Right kidney (tissue), 9 donors: ENCODE measurements at places on chromosomes 2 and 18.

GRCh38 chr2:208311954-208312353 lies 45.9 kb downstream of the PIKFYVE start:
- no peak for DNase-seq

GRCh38 chr2:218063486-218063885 lies 5.6 kb upstream of the RUFY4 start:
- no peak for DNase-seq

DNA sequence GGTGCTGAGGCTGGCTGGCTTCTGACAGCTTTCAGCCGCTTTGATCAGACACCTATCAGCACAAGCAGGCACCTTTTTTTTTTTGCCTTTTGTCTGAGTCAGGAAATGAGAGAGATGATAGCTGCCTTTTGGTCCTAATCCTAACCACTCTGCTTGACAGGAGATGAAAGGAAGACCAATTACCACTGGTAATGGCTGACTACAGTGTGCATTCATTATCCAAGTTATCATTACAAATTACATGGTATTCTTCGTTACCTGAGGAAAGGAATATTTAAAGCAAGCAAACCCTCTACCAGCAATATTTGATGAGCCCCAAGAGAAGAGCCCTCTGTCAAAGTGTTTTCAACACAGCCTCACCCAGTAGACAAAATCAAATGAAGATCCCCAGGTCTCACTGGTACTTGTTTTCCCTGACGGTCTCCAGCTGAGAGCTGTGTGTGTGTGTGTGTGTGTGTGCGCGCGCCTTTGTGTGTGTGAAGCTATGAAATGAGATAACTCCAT lies 925.7 kb downstream of the DCDC2C start:
- no peak for DNase-seq

GRCh38 chr18:45359275-45360009 lies 255.8 kb upstream of the SLC14A2 start:
- no peak for DNase-seq

DNA sequence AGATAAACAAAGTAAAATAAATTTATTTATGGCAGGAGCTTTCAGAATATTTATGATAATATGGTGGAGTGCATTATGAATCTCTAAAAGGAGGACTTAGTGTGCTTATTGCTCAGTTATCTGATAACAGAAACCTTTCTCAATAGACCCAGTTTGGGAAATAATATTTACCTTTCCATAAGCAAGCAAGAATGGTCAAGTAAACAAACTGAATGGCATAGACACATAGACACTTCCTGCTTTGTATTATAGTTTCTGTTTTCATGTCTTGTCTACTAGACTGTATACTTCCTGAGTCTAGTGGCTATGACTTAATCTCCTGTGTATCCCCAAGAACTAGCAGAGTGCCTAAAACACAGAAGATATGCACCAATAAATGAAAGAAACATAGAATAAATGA lies 87.8 kb downstream of the UPP2 start:
- DNase-seq: no peak

DNA sequence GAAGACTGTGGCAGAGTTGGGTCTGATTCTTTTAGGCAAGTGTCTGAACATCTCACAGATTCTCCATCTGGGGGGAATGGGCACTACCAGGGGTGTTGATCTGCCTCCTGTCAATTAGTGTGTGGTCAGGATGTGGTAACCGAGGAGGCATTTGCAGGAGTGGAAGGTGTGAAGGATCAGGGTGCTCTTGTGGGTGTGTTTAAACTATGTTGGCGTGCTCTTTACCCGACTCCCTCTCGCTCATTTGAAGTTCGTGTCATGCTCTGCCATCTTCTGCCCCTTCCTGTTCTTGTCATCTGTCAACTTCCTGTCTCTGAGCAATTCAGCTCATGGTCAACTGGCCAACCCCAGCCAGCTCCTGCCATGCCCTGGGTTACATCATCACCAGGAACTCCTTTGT lies 107.9 kb downstream of the RTN4 start:
- DNase-seq: no peak

- DNase-seq: no peak
Observed at GRCh38 chr18:65767406-65767805, 16.6 kb downstream of the CDH7 start.

GRCh38 chr2:197982565-197982964 lies 178.2 kb downstream of the PLCL1 start:
- DNase-seq: no peak

DNA sequence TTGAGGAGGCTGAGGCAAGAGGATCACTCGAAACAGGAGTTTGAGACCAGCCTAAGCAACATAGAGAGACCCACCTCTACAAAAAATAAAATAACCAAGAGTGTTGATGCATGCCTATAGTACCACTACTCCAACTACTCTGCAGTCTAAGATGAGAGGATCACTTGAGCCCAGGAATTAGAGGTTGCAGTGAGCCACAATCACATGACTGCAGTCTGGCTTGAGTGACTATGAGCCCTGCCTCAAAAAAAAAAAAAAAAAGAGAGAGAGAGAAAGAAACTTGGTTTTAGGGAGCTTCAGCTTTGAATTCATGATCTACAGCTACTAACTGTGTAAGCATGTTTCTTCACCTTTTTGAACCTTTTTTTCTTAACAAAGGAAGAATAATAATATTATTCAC lies 119.9 kb downstream of the HNMT start:
- DNase-seq: no peak

DNA sequence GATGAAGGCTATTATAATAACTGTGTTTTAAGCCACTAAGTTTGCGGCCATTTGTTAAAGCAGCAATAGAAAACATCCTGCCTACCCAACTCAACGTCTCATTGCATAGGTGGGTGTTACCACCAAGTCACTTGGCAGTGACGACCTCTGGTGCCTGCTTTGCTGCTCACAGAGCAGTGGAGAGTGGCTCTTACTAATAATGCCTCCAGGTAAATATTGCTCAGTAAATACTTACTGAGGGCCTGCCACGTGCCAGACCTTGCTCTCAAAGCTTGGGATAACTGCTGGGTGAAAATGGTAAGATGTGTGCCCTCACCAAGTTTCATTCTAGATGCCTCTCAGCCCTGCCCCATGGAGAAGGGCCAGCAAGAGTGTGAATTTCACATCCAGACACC lies 27.7 kb downstream of the ITGA6 start:
- DNase-seq: no peak

DNA sequence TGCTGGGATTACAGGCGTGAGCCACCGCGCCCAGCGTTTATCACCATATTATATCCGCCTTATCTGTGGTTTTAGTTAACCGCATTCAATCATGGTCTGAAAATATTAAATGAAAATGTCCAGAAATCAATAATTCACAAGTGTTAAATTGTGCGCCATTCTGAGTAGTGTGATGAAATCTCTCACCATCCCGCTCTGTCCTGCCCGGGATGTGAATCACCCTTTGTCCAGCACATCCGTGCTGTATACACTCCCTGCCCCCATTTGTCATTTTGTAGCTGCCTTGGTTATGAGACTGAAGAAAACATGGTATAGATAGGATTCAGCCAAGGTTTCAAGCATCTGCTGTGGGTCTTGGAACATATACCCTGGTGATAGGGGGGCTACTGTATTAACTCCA lies 70.7 kb downstream of the TIMM21 start:
- no peak for DNase-seq

DNA sequence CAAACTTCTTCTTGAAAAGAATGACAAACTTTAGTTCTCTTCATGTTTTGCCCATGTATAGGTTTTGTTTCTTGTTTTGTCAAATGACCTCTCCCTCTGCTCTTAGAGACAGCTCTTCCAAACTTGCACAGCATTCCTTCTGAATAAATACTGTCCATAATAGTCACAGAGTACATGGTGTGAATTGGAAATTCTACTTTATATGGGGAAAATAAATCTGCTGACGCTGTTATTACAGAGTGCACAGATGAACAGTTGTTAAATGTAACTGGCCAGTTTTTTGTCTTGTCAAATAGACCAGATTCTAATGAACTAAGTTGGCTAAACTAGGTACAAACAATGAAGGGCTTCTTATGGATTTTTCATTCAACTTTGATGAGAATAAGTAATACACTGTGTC lies 115.8 kb upstream of the DTNA start:
- no peak for DNase-seq

- DNase-seq: no peak
Observed at GRCh38 chr2:150136401-150136800, 351.1 kb downstream of the RND3 start.

- no peak for DNase-seq
Observed at GRCh38 chr2:155391613-155392130, 693.2 kb downstream of the KCNJ3 start.
